Cortex of kidney (tissue), 1 donor: ENCODE measurements at places on chromosomes 6 and 20.

DNA sequence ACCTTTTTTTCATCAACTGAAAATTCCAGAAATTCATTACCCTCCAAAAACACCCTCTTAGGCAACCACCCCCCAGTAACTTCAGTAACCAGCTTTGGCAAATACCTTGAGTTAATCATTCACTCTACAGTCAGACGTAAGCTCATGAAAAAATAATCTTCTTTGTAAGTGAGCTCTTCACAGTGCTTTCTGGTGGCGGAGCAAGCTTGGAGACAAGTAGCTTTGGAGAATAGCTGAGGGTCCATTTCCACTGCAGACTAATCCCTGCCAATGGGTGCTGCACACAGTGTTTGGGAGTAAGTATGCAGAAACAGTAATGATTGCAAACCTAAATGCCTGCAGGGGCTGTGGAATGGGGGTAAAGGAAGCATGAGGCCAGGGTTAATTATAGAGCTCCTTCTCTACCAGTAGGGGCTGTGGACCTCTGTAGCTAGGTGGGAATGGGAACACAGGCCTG, 56.8 kb upstream of the HINT3 start:
- DNase-seq, result no peak

- no peak for DNase-seq
Observed at GRCh38 chr20:46089167-46089416, 670 bp downstream of the NCOA5 start.

DNA sequence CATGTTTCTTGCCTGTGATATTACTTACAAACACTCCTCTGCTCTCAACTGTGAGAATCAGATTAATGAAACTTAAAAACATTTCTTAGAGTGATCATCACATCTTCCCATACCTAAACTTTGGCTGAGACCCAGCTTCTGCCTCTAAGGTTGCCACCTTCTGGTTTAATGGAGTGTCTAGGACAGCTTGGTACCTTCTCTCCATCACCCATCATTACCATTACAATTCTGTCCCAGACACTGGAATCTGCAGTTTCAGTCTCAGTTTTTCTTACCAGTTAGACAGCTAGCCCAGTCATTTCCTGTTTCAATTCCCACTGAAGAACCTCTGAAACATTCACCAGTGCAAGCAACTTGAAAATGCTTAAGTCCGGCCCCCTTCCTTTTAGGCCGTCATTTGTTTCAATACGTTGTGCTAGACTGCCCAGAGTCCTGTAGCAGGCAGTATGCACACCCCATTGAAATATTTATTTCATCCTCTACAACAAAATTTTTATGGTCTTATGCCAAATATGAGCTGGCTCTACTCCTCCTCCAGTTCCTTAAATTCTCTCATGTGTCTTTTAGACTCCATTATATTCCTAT, 107.0 kb upstream of the FOXO3 start:
- no peak for DNase-seq

GRCh38 chr20:39850821-39851330, 838.2 kb downstream of the MAFB start:
- no peak for DNase-seq

GRCh38 chr6:122930252-122931180, 65.5 kb upstream of the CLVS2 start:
- no peak for DNase-seq
